ENCODE measurements at places on chromosomes 5 and 9.

GRCh38 chr9:109176963-109177362 is 9.9 kb upstream of the FRRS1L start:
- no peak for DNase-seq

DNA sequence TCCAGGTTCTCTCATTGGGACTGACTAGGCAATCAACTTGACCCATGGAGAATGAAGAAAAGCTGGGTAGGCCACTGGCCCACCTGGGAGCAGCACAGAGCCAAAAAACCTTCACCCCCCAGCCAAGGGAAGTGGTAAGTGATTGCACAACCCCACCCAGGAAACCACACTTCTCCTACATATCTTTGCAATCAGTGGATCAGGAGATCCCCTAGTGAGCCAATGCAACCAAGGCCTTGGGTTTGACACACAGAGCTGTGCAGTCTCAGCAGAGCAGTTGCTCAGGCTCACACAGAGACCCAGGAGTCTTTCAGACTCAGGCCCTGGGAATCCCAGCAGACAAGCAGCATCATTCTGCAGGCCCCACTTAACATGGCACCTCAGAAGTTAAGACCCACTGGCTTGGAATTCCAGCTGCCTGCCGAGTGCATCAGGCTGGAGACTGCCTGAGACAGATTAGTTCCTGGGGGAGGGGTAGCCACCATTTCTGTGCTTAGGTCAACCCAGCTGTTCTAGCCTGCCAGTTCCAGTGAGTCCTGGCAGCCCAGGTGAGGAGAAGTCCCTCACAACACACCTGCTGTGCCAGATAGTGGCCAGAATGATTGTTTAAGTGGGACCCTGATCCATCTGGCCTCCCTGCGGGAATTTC is 136.4 kb downstream of the SAXO1 start:
- DNase-seq: no peak

DNA sequence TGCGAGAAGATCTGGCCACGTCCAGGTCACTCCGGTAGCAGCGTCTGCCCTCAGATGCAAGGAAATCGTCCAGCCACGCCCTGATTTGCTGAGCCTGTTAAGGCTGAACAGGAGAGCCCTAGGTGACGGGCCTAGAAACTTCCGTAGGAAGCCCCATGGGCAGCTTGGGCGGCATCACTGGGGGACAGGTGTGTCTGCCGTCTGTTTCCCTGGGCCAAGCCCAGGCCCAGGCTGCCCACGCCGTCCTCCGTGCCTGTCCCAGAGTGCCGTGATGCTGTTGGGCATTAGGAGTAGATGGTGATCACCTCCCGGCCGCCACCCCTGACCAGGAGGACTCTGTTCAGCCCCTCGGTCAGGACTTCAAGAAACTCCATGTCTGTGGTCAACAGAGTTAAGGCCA is 43.5 kb downstream of the NKD2 start:
- no peak for DNase-seq

DNA sequence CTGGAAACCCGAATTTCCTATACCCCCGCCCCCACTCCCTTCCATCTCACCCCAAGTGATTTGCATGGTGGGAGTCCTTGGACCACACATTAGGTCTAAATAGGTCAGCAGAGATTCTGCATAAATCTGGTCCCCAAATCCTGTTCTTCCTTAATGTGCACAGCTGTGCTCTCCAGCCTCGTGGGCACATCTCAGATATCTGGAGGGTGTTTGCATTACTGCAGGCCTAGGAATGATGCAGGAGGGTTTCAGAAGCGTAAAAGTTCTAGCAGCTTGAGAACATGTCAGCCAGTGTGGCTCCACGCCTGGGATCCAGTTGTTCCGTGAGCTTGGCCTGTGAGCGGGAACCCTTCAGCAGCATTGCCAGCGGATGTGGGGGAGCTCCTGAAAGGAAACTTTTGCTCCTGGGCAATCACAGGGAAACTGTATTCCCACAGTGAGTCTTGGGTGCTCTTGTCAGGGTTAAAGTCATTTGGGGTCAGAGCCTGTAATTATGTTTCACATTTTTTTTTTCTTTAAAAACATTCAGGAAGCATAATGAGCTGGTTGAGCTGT is 12.9 kb downstream of the ARHGAP26 start:
- no peak for DNase-seq

DNA sequence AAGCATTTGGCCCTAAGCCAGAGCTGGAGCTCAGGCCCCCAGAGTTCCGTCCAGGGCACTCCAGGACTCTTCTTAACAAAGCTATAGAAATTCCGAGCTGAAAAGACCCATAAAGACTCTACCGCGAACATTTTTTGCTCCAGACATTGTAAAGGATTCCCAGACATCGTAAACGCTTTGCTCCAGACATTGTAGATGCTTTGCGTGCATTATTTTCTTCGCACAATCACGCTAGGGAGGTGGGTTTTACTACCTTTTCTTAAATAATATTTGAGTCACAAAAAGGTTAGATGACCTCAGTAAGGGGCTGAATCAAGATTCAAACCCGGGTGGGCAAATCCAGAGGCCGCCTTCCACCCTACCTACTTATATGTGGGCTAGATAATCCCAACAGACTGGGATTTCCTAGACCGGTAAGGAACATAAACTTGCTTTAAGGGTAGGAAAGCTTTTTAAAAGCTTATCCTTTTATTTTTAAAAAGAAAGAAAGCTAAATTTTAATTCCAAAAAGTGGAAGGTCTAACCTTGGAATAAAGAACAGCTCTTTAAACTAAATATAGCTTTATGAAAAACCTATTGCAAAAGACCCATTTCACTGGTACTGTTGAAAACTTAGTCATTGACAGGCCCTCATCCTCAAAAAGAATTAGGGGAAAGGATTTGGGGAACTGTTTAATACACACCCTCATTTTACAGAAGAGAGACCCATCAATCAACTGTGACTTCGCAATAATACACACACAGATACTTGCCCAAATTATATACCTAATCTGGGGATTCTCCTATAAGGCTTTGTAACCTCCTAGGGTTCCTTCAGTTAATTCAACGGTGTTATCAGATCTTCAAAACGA is 822 bp upstream of the TNIP1 start:
- DNase-seq: no peak

GRCh38 chr9:8262625-8263622 is 463.3 kb upstream of the DMAC1 start:
- no peak for DNase-seq

DNA sequence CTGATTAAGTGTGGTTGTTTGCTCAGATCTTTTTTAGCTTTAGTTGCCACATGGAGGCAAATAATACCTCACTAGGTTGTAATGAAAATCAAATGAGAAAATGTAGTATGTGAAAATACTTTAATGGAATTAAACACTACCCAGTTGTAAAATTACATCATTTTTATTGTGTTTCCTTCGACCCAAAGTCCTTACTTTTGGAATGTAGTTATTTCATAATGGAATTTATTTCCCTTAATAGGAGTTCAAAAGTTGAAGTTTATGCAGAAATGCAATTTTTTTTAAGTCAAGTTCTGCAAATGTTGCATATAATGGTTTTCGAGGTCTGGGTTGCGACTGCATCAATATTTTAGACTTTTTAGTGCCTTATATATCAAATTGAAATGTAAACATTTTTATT is 31.0 kb downstream of the TNPO1 start:
- no peak for DNase-seq

- no peak for DNase-seq
Measured at GRCh38 chr5:170892196-170892595, 30.4 kb downstream of the RANBP17 start.

GRCh38 chr9:65410926-65411325 is 125.9 kb upstream of the FOXD4L5 start:
- DNase-seq: no peak

- DNase-seq: no peak
Measured at GRCh38 chr5:159504106-159504856, 174.0 kb upstream of the IL12B start.

- no peak for DNase-seq
Measured at GRCh38 chr9:78242041-78242440, 6.2 kb downstream of the CEP78 start.

DNA sequence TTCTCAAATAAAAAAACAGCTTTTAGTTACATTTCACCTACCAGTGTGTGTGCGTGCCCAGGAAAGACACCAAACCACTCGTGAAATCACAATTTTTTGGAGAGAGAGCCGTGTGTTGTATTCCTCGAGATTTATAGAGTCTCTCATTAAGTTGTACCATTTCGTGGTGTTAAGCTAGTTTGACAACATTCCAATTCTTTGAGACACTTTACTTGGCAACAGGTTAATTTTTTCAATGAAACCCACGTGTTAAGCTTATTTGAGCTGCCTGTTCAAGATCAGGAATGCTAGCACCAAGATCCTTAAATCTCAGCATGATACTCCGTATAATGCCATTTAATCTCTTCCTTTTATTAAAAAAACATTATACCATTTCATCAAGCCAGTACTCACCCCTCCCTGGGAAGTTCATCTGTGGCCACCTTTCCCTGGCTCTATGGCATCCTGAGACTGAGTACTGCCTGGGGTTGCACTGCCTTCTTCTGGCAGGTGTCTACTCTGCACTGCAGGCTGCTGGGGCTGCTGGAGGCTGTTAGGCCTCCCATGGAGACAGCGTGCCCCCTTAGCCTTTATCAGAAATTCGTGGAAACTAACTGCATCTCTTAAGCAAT is 143.7 kb downstream of the ARHGAP26 start:
- DNase-seq: no peak

- DNase-seq: no peak
Measured at GRCh38 chr5:39698838-39699560, 274.2 kb upstream of the DAB2 start.

DNA sequence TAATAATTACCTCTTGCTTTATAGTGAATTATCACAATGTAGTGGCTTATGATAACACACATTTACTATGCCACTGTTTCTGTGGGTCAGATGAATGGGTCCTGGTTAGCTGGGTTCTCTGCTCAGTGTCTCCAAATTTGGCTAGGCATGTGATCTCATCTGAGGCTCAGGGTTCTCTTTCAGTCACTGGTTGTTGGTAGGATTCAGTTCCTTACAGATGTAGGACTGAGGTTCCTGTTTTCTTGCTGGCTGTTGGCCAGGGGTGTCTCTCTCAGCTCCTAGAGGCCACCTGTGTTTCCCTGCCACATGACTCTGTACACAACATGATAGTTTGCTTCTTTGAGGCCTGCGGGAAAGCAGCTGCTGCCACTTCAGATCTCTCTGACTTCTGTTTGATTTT is 7.1 kb downstream of the NFX1 start:
- no peak for DNase-seq

- DNase-seq: no peak
Measured at GRCh38 chr9:87290241-87291052, 207.2 kb upstream of the DAPK1 start.

DNA sequence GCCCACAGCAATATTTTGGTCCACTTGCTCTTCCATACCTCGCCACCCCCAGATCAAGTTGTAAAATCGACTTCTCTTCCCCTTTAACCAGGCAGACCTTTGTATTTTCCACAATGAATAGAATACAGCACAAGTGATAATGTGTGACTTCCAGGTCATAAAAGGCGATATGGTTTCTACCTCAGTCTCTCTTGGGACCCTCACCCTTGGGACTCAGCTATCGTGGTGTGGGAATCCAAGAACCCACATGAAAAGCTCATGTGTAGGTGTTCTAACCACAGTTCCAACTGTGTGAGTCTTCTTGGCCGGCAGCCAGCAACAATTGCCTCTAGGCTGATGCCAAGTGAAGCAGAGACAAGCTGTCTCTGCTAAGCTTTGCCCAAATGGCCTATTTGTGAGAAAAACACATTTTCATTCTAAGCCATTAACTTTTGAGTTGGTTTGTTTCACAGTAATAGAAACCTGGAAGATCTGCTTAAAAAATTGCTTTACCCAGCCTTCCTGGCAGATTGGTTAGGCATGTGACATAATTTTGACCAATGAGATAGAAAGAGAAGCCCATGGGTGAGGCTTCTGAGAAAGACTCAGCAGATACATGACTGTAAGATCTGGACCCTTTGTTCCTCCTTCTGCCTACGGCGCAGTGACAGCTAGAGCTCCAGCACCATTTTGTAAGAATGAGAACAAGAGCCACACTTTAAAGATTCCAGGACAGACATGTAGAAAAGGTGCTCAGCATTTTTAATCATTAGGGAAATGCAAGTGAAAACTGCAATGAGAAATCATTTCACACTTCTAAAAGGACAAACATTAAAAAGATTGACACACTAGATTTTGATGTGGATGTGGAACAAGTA is 18.3 kb upstream of the MLLT3 start:
- DNase-seq: peak; percentile 56

DNA sequence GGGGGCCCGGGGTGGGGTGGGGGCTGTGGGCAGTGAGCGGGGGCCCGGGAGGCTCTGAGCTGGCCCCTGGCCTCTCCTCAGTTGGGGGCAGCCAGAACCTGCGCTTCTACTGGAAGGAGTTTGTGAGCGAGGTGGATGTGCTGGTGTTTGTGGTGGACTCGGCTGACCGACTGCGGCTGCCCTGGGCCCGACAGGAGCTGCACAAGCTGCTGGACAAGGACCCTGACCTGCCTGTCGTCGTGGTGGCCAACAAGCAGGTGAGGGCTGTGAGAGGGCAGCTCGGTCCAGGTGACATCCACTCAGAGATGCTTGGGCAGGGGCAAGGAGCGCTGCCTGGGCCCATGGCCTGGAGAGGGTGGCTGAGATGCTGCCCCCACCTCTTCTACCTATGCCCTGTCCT is 3.4 kb downstream of the ARL10 start:
- DNase-seq: no peak

DNA sequence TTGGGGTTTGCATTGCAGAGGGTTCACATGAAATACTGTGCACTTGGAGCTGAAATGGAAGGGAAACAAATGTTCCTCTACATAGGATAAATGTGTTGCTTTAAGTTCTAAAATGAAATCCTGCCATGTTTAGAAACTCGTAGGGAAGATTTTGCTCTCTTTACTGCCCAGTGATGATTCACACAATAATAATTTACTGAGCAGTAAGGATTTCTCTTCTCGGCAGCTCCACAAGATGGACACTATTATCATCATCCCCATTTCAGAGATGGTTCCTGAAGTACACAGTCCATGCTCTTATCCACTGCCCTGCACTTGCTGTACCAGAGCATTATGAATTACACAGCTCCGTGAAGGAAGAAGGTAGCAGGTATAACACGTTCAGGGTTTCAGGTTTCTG is 4.1 kb downstream of the HACD4 start:
- no peak for DNase-seq

- no peak for DNase-seq
Measured at GRCh38 chr5:16489322-16489791, 23.8 kb upstream of the ZNF622 start.

DNA sequence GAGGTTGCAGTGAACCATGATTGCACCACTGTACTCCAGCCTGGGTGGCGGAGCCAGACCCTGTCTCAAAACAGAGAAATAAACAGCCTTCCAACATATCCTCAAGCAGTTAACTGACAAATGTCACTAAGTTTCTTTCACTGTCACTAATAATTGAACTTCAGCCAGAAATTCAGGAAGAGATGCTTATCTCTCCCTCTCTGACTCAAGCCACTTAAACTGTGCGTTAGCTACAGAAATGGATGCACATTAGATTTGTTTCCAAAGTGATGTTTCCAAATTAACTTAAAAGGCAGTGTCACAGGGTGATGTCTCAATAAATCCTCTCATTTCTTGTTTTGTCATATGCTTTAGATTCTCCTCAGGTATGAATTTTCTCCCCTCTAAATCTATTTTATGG is 164.9 kb downstream of the KDM4C start:
- no peak for DNase-seq

Data from stimulated activated CD8-positive, alpha-beta memory T cell treated with anti-CD3 and anti-CD28 coated beads, Interleukin-15, amount 100 ng/mL, for 1 hour (primary cell).